ENCODE measurements at places on chromosomes 2 and 18. TPM values are rescaled to one million over a fixed set of nuclear protein-coding genes. Genes with fewer than 3 reads are reported as not detected.

GRCh38 chr18:62878305-62878704, 163.0 kb downstream of the PHLPP1 start:
- DNase-seq: no peak

Gene LRP1B
- not detected for total RNA-seq

Gene RAB27B
- total RNA-seq: 0.22 TPM

DNA sequence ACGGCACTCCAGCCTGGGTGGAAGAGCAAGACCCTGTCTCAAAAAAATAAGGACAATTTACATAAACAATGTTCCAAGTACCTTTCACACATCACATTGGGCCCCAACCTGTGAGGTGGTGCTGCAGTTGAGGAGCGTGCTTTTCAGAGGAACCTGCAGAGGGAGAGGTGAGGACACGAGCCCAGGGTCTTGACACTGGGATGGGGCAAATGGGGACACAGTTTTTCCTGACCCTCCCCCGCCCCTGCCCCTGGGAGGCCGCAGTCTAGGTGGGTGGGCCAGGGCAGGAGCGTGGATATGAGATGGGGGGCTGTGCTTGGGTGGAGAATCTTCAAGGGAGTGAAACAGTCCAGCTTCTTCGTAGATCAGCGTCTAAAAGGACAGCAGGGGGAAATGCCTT, 112.9 kb downstream of the SEPTIN10 start:
- no peak for DNase-seq

- no peak for DNase-seq
Measured at GRCh38 chr2:15049096-15049993, 416.8 kb downstream of the LRATD1 start.

Gene NXPH2
- total RNA-seq: not detected

- no peak for DNase-seq
Measured at GRCh38 chr2:26885651-26886329, 37.9 kb downstream of the DPYSL5 start.

Gene CCDC150
- total RNA-seq: 13.2 TPM

DNA sequence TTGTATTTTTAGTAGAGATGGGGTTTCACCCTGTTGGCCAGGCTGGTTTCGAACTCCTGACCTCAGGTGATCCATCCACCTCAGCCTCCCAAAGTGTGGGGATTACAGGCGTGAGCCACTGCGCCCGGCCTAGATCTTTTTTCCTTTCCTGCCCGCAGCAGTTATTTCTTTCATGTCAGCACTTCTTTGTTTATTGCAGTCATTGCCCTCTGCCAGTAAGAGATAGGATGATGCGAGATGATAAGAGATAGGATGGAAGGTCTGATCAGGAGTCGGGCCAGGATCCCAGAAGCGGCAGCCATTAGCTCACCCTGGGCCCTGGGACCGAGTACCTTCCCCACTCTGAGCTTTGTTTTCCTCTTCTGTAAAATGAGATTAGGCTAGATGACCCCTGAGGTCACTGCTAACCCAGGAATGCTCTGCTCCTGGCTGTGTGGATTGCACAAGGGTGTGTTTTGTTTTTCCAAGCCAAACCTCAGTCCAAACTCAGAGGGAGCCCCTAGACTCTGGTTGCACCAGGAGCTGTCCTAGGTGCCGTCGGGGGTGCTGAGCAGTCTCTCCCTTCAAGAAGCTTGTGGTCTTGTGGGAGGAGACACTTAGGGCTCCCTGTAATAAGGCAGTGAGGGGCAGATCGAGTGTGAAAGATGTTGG, 63.3 kb downstream of the LPIN1 start:
- DNase-seq: no peak

- DNase-seq: no peak
Measured at GRCh38 chr2:170554278-170554955, 160.7 kb upstream of the SP5 start.

- no peak for DNase-seq
Measured at GRCh38 chr2:159941729-159942128, 120.7 kb downstream of the PLA2R1 start.

- no peak for DNase-seq
Measured at GRCh38 chr18:272650-273049, 4.8 kb upstream of the THOC1 start.

DNA sequence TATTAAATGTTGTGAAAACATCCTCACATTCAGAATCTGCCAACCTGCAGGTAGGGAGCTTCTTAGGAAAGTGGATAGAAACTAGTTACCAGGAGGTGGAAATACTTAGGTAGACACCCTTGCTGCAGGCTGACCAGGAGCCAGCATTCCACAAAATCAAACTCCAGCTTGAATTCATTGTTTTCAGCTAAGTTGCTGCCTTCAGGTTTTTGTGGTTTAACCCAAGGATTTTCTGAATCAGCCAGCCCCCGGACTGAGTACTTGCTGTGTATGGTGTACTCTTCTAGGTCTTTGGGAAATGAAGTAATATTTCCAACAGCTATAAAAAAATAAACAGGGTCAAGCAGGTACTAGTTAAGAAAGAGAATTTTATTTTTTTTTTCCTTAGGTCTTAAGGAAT, 192.1 kb upstream of the CHST9 start:
- DNase-seq: no peak

GRCh38 chr18:27363872-27364271, 178.8 kb upstream of the CHST9 start:
- no peak for DNase-seq

GRCh38 chr18:21714474-21714873, 9.9 kb upstream of the ABHD3 start:
- DNase-seq: no peak

Gene GPR45
- total RNA-seq: not detected

DNA sequence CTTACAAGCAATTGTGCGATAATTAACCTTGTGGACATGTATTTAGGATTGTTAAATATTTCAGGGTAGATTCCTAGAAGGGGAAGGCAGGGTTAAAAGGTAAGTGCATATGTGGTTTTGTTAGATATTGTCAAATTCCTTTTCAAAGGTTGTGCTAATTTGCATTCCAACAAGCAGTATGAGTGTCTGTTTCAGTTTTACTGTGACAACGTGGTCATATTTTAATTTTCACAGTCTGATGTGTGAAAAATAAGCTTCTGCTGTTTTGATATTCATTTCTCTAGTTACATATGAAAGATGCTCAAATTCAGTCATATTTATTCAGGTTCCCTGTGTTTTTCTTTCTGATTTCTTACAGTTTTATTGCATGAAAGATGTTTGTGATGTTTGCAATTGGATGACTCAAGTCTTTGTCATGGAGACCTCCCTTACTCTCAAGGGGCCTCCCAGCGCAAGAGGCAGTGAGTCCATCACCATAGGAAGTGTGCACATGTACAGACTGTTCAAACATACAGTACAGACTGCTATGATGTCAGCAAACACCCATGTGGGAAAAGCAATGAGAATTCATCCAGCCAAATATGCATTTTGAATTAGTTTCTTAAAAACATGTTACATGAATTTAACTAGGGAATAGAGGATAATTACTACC, 310.8 kb downstream of the GALR1 start:
- DNase-seq: peak; percentile 25

GRCh38 chr2:206160807-206161179, 1.1 kb downstream of the EEF1B2 start:
- DNase-seq: peak; percentile 30
